ENCODE measurements at places on chromosomes 3 and 15. TPM values are rescaled to one million over a fixed set of nuclear protein-coding genes. Genes with fewer than 3 reads are reported as not detected.

The PLIN1 gene
- total RNA-seq, result 0.33 TPM

The LINGO1 gene
- not detected for total RNA-seq

The AHSG gene
- total RNA-seq, result not detected

The ADAMTS17 gene
- not detected for total RNA-seq

The FANCD2 gene
- 6.3 TPM for total RNA-seq

The ACTC1 gene
- total RNA-seq, result 0.11 TPM

The GOLGA8H gene
- total RNA-seq, result under 0.01 TPM

The ALDH1A2 gene
- 4.3 TPM for total RNA-seq

The PDIA5 gene
- total RNA-seq, result 36.9 TPM

The FETUB gene
- total RNA-seq, result not detected

The FSD2 gene
- total RNA-seq, result not detected

The LIPH gene
- 1.2 TPM for total RNA-seq

The GOLGA6L10 gene
- not detected for total RNA-seq

The AADACL2 gene
- total RNA-seq, result not detected

The WDR72 gene
- total RNA-seq, result not detected

The CYP1A2 gene
- total RNA-seq, result not detected

The FAM174B gene
- 10.3 TPM for total RNA-seq

The SLC28A2 gene
- not detected for total RNA-seq

The PTPRG gene
- total RNA-seq, result 8.7 TPM

The SEMA7A gene
- 177 TPM for total RNA-seq

The SERPINI2 gene
- not detected for total RNA-seq

The SUSD5 gene
- 0.43 TPM for total RNA-seq

The TRIM59 gene
- 25.6 TPM for total RNA-seq

The ZBTB20 gene
- 7.2 TPM for total RNA-seq

The AGBL1 gene
- not detected for total RNA-seq

The AKAP13 gene
- total RNA-seq, result 173 TPM

The SNX33 gene
- total RNA-seq, result 25.5 TPM

The TTC21A gene
- total RNA-seq, result 7.5 TPM

The SNX22 gene
- not detected for total RNA-seq

The SMCO1 gene
- not detected for total RNA-seq

The SKOR1 gene
- 0.79 TPM for total RNA-seq

The ADCY5 gene
- total RNA-seq, result 0.87 TPM

The IQCF5 gene
- total RNA-seq, result not detected

The SSUH2 gene
- 0.11 TPM for total RNA-seq

The VGLL3 gene
- 536 TPM for total RNA-seq

The TMEM158 gene
- under 0.01 TPM for total RNA-seq

The CLEC3B gene
- total RNA-seq, result not detected

The SYNPR gene
- total RNA-seq, result not detected

The ROBO2 gene
- total RNA-seq, result 0.33 TPM

The CADPS gene
- not detected for total RNA-seq

The PPP2R3A gene
- total RNA-seq, result 63.3 TPM

The NRG4 gene
- total RNA-seq, result 1.6 TPM

The SPESP1 gene
- total RNA-seq, result 2.0 TPM

The RTP4 gene
- not detected for total RNA-seq

The ACKR2 gene
- total RNA-seq, result 83.1 TPM

The MNS1 gene
- not detected for total RNA-seq

The MAPK6 gene
- 50.6 TPM for total RNA-seq

The SCN11A gene
- total RNA-seq, result under 0.01 TPM

The MCF2L2 gene
- 0.98 TPM for total RNA-seq

The CCR5 gene
- not detected for total RNA-seq

The GOLGA6L4 gene
- total RNA-seq, result 1.6 TPM

The KCNMB3 gene
- total RNA-seq, result 1.2 TPM

The CILP gene
- under 0.01 TPM for total RNA-seq

The PML gene
- 17.7 TPM for total RNA-seq
